NCI-H2029 treated with DMSO at 0.1 percent for 48 hours (cell line): ENCODE measurements at places on chromosomes 2 and 18.

GRCh38 chr2:27313882-27314645 is 5.8 kb upstream of the UCN start:
- no peak for DNase-seq

- no peak for DNase-seq
Measured at GRCh38 chr2:64819774-64820688, 166.3 kb upstream of the SERTAD2 start.

- DNase-seq = no peak
Measured at GRCh38 chr2:149732730-149733290, 145.2 kb upstream of the MMADHC start.

DNA sequence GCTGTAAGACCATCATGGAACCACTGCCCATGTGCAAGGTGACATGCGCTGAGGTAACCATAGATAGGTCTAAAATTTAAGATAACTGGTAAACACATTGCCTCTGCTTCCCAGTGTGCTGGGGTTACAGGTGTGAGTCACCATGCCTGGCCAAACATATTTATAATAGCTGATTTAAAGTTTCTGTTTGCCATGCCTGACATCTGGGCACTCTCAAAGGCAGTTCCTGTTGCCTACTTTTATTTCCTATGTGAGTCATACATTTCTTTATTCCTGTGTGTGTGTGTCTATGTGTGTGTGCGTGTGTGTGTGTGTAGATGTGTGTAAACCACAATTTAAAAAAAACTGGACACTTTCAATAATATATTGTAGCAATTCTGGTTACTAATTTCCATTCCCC is 415.2 kb upstream of the NETO1 start:
- DNase-seq = no peak

DNA sequence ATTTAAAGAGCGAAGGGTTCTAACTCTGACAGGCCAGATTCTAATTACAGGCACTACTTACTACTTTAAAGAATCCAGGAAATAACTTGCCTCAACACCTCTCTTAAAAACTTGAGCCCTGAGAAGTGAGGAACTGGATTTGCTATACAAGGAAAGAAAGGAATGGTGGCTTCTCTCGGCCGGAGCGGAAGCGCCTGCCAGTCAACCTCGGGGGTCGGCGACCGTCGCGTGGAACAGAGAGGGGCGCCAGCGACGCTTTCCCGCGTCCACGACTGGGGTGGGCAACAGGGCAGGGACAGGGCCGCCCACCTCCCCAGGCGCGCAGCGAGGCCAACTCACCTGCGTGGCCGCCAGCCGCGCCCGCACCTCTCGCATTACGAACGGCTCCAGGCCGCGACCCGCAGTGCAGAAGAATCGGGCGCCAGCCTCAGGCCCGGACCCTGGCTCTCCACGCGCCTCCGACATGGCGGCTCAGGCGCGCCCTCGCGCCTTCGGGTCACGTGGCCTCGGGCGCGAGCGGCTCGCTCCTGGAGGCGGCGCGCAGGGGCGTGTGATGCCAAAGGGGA is at the start of gene THUMPD2:
TSS of gene THUMPD2 (minus strand) at position 484 of the 566 bp plus-strand sequence. CDS start at position 465, 19 bp downstream.
- peak; percentile 32 for DNase-seq

DNA sequence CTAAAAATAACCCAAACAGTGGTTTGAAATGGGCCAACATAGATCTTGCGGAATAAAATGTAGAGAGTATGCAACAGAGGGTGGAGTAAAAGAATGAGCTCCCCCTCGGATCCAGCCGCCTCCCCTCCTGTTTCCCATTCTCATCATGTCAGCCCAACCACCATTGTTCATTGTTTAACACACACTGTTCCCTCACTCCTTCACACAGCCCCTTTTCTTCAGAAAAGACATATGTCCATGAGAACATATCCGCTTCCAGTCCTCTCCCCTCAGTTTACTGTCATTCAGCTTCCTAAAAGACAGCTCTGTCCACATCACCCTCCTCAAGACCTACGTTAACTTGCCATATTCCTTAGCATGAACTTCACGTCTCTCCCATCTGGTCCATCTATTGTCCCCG is 62.9 kb upstream of the SERTAD2 start:
- no peak for DNase-seq

DNA sequence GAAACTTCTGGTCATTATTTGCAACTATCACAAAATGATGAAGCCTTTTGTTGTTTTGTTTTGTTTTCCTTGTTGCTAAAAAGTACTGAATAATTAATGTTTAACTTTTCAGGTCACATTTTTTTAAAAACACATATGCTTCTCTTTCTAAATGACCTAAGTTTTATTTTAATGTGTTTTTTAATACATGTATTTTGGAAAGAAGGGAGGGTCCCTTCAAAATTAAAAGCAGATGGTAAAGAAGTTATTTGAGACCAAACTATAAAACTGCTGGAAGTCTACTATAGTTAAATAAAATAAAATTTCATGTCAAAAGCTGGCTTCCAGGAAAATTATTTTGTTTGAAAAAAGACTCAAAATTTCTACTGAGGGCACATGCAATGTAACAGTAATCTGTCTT is 39.5 kb upstream of the ASNSD1 start:
- no peak for DNase-seq

DNA sequence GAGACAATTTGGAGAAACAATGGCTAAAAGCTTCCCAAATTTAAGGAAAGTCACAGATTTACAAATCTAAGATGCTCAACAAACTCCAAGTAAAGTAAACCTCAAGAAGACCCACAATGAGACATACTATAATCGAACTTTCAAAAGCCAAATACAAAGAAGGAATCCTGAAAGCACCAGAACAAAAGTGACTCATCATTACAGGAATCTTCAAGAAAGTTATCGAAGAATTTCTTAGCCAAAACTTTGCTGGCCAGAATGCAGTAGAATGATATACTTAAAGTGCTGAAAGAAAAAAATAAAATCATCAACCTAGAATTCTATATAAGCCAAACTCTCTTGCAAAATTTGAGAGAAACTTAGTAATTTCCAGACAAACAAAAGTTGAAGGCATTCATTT is 106.5 kb upstream of the TMEM200C start:
- no peak for DNase-seq

- no peak for DNase-seq
Measured at GRCh38 chr2:181904022-181904632, 12.6 kb downstream of the ITPRID2 start.

DNA sequence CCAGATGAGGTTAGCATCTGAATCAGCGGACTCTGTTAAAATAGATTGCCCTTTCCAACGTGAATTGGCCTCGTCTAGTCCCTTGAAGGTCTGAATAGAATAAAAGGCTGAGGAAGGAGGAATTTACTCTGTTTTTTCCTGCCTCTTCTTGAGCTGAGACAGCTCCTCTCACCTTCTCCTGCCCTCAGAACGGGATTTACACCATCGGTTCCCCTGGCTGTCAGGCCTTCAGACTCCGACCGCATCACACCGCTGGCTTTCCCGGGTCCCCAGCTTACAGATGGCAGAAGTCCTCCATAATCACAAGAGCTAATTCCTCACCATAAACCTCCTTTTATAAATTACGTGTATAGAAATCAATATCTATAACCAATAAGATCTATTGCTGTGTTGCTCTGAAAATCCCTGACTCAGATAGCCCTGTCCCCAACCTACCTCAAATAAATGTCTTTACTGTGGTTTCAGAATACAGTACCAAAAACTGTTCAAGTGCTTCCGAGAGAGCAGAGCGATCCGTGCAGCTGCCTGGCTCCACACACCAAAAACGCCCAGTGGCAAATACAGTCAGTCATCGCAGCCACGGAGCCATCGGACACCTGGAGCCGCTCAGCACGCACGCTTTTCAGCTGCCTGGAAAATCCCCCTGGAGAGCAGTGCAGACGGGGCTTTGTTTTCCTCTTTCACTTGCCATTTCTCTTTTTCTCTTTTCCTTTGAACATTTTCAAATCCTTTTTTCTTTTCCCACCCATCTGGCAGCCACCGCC is 196.9 kb downstream of the NRP2 start:
- DNase-seq = no peak

- DNase-seq = no peak
Measured at GRCh38 chr2:229243890-229244560, 27.1 kb downstream of the PID1 start.

GRCh38 chr2:204353823-204354222 is 191.5 kb upstream of the PARD3B start:
- no peak for DNase-seq

GRCh38 chr2:40200366-40200915 is 251.4 kb downstream of the SLC8A1 start:
- no peak for DNase-seq

DNA sequence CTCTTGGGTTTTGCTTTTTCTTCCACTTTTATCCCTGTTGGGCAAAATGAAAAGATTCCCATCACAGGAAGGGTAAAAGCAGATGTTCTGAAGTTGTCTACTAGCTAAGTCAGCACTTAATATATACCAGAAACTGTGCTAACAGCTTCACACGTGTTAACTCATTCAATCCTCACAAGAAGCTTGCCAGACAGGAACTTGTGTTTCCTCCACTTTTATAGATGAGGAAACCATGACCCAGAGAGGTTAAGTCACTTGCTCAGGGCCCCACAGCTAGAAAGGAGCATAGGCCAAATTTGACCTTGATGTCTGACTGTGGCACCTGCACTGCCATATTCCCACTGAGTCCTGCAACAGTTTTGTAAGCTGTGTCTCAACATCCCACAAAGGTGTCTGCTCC is 76.8 kb upstream of the EPC2 start:
- no peak for DNase-seq

- DNase-seq = no peak
Measured at GRCh38 chr2:158002079-158002478, 99.6 kb upstream of the UPP2 start.

- no peak for DNase-seq
Measured at GRCh38 chr2:176826984-176827668, 385.5 kb upstream of the HNRNPA3 start.

DNA sequence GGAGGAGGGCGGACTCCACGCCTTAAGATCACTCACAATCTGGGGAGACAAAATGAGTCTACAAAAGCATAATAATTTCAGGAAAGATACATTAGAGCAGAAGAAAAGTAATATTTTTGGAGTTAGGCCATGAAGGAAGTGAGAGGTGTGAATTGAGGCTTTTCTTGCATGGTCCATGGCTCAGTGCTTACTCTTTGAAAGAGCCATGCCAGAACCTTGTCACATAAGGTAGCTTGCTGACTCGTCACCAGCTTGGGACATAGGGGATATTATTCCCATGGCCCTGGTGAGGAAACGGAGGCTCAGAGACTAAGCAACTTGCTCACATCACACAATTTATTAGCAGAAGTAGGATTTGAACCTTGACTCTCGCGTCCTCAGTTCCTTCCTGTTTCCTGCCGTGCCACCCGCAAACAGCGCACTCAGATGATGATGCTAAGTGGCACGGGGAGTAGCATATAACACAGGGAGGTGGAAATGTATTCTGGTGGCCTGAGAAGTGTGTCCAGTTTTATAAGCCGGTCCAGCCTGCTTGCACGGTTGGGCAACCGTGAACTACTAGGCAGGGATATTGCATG is 312.2 kb upstream of the EPAS1 start:
- DNase-seq = no peak
